Stimulated activated CD4-positive, alpha-beta T cell treated with anti-CD3 and anti-CD28 coated beads, Interleukin-1b, Interleukin-23, amount 100 ng/mL, for 48 hours (primary cell): ENCODE measurements at places on chromosomes 12 and 14.

DNA sequence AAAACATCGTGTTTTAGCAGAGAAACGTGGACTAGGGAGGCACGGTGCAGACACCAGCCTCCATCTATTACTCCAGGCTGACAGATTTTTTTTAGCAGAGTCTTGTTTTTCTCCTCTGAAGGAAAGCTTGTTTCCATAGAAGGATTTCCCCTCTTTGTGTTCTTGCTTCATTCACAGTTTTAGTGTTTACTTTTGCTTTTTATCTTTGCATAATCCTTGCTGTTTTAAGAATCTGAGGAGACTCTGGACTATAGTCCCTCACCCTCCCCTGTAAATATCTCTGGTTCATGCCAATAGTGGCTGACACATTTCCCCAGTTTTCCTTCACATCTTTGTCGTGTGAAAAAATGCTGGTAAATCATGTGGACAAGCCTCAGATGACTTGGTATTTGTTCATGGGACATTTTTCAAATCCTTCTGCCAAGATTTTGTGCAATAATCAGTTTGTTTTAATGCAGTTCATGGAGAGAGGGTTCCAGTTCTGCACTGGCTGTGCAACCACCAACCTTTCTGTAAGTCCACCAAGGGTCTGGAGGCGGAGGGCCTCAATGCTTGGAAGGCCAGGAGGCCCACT lies 39.9 kb upstream of the TMCC3 start:
- no peak for DNase-seq

GRCh38 chr14:59037086-59037485 lies 151.4 kb upstream of the DAAM1 start:
- DNase-seq: no peak

- DNase-seq: no peak
Measured at GRCh38 chr12:15322164-15323061, at the start of gene PTPRO. Gene PTPRO (plus strand): TSS chr12:15322508.

DNA sequence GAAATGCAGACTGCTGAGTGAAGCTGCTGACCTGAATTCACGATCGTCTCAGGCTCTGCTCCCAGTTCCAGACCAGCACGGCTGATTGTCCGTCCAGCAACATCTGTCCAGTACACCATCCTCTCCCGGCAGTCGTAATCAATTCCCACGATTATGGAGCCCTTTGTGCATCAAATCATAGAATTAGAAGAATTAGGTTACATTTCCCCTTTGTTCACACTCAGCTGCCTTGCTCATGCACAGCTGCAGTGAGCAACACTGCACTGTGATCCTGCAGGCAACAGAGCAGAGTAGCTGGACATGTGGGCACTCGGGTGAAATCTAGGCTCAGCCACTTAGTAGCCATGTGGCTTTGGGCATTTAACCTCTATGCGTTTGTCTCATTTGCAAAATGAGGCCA lies 22.2 kb downstream of the RTRAF start:
- DNase-seq: no peak

DNA sequence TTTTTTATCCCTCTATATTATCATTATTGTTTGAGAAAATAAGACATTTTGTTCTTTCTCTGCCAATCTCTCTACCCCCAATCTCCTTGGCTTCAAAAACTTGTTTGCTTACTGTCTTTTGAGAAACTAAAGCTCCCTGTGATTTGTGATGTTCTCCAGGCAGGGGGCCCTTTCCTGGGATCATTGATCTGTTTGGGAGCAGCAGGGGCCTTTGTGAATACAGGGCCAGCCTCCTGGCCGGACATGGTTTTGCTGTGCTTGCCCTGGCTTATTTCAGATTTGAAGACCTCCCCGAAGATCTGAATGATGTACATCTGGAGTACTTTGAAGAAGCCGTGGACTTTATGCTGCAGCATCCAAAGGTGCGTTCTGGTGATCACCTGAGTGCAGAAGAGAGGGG lies 4.5 kb downstream of the ACOT6 start:
- no peak for DNase-seq

DNA sequence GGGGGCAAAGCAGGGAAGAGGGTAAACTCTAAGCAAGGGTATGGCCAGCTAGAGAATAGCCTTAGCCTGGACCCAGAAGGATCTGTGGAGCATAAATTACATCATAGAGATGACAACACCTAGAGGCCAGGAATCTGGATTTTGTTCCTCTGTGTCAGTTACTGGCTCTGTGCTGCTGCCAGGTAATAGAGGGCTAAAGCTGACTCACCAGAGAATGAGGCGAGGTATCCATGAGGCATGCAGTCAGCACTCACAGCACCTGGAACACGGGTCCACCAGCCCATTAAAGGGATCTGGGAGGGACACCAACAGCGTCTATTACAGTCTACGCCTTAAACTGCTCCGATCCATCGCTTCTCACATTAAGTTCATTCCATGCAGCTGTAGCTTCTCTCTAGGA lies 74.9 kb upstream of the CMKLR1 start:
- DNase-seq: no peak

DNA sequence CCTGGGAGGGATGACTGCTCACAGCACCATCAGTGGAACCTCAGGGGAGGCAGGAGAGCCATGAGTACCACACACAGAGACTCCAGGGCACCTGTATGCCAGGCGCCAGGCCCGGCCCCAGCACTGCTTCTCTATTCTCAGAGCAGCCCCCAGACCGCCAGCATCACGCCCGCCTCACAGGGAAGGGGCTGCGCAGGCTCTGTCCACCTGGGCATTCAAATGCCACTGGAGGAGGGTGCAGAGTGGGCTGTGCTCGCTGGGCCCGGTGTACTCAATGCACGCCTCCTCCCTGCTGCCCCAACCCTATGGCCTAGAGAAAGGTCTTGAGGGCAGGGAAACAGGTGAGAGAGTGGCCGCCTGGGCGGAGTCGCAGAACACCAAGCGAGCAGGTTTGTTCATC lies 43.6 kb downstream of the CCDC85C start:
- no peak for DNase-seq

- DNase-seq: no peak
Measured at GRCh38 chr12:115203701-115204100, 519.7 kb upstream of the TBX3 start.

DNA sequence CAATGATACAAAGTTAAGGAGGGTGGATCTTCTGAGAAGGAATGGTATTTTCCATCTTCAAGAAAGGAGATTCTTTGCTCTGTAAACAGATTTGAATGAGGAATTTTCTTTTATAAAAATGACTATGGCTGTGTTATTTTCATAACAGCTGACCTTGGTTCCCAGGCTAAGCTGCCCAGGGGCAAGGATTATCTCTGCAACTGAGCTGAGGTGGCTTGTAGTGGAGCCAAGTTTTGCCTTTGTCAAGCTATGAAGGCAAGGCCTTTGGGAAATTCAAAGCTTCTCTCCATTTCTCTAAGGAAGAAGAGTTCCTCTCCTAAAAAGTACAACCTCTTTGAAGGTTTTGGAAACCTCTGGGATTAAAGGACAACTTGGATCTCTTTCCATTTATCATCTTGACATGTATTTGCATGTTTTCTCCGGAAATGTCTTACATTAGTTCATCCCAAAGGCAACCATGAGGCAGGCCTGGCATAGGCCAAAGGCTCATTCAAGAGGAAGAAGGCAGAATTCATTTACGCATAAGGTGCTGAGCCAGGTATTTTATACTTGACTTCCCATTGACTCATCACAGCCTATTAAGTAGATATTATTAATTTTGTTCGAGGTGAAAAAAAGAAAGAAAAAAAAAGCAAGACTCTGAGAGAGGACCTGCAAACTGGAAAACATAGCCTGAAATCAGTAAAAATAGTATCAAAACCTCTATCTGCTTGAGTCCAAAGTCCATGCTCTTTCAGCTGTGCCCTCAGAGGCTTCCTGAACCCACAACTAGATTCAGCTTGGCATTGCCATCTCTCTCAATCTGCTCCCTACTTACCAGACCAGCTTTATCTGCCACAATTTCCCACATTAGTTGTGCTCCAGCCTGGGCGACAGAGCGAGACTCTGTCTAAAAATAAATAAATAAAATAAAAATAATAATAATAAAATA lies 24.0 kb upstream of the CKAP4 start:
- no peak for DNase-seq

- DNase-seq: no peak
Measured at GRCh38 chr12:131002216-131002631, 48.5 kb downstream of the ADGRD1 start.

DNA sequence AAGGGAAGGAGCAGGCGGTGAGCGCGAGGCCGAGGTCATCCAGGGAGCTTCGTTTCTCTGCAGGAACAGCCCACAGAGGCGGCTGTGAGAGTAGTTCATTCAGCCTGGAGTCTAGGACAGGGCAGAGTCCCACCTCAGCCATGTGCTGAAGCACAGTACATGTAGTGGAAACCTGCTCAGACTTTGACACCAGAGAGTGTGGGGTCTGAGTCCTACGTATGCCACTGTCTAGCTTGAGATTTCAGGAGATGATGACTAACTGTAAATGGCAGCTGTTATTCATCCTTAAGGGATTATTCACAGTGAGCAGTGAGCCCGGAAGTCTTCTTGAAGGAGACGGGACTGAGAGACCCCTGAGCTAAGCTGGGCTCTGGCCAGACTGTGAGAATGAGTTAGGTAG lies 938 bp upstream of the SLC6A13 start:
- no peak for DNase-seq

DNA sequence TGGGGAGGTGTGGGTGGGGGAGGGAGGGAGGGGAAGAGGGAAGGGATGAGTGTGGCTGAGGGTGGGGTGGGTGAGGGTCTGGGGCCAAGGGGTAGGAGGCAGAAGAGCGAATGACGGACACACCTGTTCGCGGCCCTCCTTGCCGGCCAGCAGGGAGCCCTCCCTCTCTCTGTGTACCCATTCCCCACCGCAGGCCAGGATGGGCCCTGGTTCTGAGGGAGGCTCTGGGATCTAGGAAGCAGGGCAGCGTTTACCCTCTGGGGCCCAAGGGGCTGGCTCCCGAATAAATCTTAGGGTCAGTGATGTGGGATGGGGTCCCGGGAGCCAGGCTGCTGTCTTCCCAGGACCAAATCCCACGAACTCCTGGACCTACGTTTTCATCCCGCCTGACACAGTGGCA lies 46.0 kb upstream of the ESRRB start:
- DNase-seq: no peak

DNA sequence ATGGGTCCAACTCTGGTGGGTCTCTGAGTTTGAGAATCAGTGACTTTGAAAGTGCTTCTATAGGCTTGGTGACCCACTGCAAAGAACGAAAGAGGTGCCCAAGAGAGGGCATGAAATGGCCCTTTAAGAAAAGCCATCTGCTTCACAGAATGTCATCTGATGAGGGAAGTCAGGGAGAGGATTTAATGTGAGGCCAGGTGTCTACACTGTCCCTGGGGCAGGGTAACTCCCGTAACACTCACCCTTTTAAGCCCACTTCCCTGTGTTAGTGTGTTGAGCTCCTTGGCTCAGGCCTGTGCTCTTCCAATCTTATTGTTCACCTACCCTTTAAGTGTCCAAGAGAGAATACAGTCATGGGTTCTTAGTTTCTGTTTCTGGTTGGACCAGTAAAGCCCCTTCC lies 16.4 kb upstream of the SRSF5 start:
- no peak for DNase-seq

- no peak for DNase-seq
Measured at GRCh38 chr12:108483213-108484059, 31.6 kb upstream of the FICD start.

GRCh38 chr14:95323917-95324316 lies 4.2 kb upstream of the CLMN start:
- no peak for DNase-seq

DNA sequence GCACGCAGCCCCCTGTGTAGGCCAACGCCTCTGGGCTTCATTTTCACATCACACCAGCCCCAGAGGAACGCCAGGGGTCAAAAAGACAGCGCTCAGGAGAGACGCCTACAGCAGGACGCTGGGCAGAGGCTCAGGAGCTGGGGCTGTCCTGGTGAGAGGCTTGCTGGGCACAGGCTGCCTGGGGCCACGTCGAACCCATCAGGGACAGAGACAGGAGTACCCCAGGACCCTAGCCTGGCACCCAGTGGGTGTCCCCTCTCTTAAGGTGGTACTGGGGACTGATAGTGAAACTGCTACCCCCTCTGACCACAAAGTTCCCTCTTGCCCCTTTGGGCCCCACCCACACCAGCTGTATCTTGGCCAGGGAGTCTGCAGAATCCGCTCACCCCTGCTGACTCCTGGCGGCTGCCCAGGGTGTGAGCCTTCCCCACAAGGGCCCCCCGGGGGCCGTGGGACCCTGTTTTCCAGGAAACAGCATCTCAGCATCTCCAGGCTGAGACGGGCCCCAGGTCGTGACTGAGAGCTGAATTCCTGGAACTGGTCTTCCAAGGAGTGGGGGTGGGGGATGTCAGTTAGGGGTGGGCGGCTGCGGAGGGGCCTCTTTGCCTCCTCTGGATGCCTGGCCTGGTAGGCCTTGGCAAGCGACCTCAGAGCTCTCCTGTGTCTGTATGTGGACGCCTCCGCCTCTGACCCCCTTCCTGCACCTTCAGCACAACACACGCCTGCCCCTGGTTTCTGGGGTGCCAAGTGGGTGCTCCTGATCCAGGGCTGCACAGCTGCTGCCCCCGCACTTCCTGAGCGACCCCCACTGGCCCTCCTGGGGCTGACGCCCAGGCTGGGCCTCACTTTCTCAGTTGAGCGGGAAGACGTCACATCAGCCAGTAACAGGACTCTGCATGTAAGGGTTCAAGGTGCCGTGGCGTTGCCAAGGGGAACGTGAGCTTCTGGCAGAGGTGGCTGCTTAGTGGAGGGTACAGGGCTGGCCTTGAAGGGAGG lies 321.9 kb upstream of the RTL1 start:
- DNase-seq: no peak

DNA sequence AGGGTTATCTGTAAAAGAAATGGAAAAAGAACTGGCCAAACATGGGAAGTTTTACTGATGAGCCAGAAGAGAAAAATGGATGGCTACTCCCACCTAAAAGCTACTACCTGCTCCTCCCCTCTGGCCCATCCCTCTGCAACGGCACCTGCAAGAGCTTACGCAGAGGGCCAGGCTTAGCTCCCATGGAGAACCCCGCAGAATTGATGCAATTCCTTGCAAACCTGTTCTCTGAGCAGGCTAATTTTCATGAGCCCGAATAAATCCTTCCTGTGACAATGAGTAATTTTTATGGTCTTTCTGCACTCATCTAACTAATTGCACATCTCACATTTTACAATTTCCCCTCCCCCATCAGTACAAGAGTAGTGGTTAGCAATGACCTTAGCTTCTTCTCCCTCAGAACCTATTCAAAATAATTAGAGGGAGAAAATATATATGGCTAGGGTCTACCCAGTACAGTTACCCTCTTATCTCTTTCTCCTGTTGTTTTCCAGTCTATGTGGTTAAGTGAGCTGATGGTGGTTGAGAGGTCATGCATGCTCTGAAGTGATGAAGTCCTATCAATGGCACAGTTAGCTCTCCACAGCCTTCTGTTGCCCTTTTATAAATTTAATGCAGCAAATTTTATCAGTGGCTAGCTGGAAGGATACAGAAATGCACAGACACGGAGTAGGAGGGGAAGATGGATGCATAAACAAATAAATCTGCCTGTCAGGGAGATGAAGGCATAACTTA lies 67.7 kb upstream of the NTF3 start:
- DNase-seq: no peak

DNA sequence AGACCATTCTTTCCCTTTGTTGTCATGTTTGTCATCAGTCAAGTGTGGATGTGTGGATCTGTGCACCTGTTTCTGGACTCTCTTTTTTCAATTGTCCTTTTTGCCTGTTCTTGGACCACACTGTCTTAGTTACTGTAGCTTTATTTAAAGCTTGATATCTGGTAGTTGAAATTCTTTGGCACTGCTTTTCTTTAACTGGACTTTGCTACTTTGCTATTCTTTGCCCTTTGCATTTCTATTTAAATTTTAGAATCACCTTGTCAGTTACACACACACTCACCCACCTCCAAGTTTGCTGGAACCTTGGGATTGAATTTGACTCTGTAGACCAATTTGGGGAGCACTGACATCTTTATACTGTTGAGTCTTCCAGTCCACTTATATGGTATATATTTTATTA lies 61.5 kb downstream of the VRK1 start:
- no peak for DNase-seq

GRCh38 chr14:55180434-55180833 lies 11.0 kb downstream of the DLGAP5 start:
- DNase-seq: no peak
